ENCODE measurements at places on chromosomes 16 and 17.

DNA sequence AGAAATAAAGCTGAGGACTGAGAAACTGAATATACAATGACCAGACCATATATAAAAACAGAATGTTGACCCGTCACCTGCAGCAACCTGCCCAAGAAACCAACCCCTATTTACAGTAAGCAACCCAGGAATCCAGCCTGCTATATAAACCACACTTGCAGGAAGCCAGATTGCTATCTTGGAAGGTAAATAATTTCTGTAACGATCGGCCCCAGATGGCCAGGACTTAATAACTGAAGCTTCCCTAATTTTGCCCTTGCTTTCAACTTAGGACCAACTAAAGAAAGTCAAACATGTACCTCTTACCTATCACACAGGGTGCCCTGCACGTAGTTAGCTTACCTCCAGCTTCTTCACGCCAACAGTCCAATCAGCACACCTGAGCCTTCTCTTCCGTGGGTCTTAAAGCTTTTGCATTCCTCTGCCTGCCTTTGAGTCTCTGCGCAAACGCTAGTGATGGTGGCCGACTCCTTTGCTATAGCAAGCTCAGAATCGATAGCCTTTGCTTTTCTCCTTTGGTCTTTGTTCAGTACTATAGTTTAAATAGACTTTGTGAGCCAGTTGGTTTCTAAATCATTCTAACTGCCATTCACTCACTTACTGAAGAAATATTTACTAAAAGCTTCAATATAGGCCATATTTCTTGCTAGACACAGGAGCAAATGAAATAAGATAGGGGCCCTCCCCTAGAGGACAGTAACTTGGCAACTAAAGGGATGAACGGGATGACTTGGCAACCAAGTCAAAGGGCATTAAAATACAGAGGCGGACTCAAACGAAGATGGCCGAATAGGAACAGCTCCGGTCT lies 31.3 kb downstream of the MPHOSPH6 start:
- no peak for DNase-seq

DNA sequence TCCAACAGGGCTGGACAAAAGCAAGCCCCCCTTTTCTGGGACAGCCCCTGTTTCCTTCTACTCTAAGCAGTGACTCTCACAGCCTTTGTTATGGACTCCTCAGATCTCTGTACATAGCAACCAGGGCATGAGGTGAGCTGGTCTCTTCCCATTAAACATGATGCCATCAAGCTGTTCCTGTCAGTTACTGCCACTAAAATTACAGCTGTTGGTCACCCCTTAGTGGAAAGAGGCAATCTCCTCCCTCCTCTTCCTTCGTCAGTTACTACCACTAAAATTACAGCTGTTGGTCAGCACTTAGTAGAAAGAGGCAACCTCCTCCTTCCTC lies 95.2 kb upstream of the SMIM36 start:
- no peak for DNase-seq

DNA sequence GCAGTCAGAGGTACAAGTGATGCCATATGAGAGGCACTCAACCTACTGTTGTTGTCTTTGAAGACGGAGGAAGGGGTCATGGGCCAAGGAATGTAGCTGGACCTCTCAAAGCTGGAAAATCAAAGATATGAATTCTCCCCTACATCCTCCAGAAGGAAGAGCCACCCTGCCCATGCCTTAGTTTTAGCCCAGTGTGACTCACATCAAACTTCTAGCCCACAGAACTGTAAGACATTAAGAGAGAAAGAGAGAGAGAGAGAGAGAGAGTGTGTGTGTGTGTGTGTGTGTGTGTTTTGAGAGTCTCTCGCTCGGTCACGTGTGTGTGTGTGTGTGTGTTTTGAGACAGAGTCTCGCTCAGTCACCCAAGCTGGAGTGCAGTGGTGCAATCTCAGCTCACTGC lies 87.1 kb downstream of the STX8 start:
- no peak for DNase-seq

DNA sequence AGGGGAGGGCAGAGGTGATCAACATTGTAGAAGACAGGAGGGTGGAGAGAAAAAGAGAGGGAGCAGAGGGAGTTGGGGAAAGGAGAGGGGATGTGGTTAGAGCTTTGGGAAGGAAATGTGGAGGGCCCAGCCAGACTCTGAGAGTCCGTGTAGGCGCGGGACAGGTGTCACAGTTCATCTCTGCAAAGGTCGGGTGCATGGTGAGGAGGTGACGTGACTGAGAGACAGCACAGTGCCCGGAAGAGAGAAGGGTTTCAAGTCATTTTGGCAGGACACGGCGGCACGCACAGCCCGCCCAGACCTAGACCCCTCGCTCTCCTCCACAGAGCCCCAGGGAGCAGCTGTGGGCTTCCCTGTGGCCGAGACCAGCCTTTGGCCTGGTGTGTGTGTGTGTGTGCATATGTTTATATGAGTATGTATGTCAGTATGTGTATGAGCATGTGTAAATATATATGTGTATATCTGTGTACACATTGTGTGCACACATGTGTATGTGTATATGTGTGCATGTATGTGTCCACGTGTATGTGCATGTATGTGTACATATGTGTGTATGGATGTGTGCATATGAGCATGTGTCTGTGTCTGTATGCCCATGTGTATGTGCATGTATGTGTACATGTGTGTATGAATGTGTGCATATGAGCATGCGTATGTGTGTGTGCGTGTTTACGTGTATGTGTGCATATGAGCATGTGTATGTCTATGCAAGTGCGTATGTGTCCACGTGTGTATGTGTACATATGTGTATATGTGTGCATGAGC lies 104.6 kb downstream of the SEC14L1 start:
- no peak for DNase-seq

DNA sequence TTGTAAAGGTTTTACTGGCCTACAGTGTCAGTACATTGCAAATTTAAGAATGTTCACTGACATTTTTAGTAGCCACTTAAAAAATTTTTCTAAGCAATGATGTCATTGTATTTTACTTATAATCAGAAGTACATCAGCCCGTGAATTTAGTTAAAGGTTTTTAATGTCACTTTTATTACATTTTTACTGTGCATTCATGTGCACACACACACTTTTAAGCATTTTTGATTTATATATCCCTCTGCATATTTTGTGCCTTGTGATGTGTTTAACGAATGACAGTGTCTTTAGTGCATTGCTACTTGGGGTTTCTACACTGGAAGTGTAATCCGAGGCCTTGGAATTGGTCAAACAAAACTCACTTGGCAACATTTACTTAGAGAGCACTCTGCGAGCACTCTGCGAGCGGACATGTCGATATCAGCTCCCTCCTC lies 190.4 kb downstream of the WWOX start:
- no peak for DNase-seq

GRCh38 chr17:51029142-51029541 lies 91.5 kb downstream of the SPAG9 start:
- DNase-seq, result no peak

- DNase-seq, result no peak
Observed at GRCh38 chr16:59330019-59330670, 596.0 kb upstream of the GOT2 start.

Measured in stimulated activated CD4-positive, alpha-beta T cell treated with anti-CD3 and anti-CD28 coated beads, Interleukin-12 subunit alpha, Interleukin-12 subunit beta, amount 100 ng/mL, for 24 hours (primary cell).